ENCODE measurements at places on chromosomes 11 and 22.

DNA sequence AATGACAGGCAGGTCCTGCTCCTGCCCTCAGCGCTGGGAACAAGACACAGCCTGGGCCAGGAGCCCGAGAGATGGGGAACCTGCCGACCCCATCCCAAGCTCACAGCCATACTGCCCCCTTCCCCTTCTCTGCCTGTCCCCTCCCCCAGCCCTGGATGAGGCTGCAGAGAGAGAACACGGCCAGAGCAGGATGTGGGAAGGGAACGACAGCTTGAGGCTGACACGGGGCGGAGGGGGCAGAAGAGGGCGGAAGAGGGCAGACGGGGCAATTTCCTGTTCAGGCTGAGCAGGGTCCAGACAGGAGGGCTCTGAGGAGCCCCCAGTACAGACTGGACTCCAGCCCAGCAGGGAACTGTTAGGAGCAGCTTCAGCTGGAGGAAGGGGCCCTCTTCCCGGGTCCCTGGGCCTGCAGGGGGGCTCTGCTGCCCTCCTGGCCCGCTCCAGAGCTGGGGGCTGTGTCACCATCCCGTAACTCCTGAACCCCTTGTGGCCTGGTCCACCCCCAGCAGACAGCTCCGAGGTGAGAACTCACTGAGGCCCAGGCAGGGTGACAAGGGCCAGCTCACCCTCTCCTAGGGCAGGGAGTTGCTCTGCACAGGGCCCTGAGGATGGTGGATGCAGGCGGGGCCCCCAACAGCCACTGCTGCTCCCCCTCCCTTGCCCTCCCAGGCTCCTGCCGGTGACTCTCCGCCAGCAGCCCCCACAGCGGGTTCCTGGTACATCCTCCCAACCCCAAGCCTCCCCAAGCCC, 5.7 kb downstream of the CTSD start:
- no peak for DNase-seq

DNA sequence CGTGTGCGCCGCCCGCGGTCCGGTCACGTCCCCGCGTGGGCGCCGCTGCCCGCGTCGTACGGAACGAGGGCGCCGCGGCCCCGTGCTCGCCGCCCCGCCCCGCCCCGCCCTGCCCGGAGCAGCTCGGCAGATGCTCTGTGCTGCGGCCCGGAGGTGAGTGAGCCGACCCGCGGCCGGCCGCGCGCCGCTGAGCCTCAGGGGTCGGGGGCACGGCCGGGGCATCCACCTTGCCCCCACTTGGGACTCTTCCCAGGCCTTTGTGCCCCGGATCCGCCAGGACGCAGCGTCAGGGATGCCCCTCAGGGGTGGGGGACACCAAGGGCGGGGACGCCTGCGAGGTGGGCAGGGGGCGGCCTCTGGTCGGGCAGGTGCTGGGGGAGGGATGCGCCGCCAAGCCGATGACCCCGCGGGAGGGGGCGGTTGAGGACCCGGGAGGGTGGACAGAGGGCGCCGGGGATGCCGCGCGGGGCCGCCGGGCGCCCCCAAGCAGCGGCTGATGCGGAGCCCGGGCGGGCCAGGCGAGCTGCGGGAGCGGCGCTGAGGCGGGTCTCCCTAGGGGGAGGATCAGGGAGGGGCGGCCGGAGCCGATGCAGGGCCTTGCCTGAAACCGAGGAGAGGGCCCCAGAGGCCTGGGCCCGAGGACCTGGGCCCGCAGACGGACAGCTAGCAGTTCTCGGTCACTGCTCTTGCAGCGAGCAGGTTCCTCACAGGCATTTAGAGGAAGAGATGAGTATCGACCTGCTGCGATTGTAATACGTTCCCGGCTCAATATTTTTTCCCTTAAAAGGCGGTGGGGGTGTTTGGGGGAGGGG, at the start of gene GNAZ:
GNAZ (plus strand) TSS at position 102 of the 812 bp plus-strand sequence. CDS start 25,177 bp downstream, outside the sequence.
- DNase-seq = peak; percentile 60

GRCh38 chr11:86687185-86687778, 14.9 kb upstream of the ME3 start:
- DNase-seq = no peak

- DNase-seq = no peak
Observed at GRCh38 chr11:111659201-111660115, 57.2 kb downstream of the SIK2 start.

GRCh38 chr11:91296629-91297028, 928.0 kb upstream of the FAT3 start:
- DNase-seq = no peak

- peak; percentile 62 for DNase-seq
Observed at GRCh38 chr11:118522571-118523072, 4.7 kb upstream of the TTC36 start.

DNA sequence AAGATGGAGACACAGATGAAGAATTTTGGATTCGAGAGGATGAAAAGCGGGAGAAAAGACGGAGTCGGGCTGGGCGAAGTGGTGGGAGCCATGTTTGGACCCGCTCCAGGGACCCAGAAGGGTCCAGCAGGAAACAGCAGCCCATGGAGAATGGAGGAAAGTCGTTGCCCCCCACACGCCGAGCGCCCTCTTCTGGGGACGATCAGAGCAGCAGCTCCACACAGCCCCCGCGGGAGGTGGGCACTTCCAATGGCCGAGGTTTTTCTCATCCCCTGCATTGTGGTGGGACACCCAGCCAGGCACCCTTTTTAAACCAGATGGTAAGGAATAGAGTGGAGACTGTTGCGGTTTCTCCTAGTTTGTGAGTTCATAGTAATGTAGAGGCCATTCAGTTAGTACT, 22.8 kb upstream of the SLC25A18 start:
- peak; percentile 59 for DNase-seq

DNA sequence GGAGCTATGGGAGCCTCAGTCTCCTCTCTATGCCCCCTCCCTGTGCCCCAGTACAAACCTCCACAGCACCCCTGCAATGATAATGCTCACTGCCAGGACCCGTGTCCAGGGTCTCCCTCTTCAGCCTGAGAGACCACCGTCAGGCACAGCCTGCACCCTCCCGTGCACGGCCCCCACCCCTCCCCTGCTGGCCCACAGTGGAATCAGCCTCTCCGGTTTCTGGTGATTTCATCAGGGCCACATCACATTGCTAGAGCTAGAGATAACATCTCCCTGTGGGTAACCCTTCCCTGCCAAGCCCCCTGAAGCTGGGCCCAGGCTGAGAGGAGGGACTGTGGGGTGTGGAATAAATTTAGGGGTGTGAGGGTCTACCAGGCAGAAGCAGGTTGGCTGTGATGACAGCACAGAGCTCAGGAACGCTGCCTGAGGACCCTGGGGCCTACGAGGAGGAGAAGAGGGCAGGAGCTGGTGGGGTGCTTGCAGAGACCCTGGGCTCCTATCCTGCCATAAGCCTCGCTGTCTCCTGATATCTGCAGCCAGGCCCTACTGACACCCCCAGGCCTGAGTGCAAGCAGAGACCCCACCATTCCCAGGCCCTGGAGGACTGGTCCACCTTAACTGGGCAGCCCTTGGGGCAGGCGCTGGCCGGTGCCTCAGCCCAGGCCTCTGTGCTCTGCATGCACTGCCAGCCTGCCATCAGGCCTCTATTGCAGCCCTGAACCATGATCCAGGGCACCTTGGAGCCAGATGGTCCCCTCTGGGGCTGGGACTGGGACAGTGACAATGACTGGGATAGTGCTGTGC, at the start of gene KLHDC7B:
KLHDC7B (plus strand) TSS at position 378 of the 804 bp plus-strand sequence; CDS start at position 723, 345 bp downstream.
- DNase-seq = no peak

- no peak for DNase-seq
Observed at GRCh38 chr22:38086942-38087341, 3.0 kb upstream of the SLC16A8 start.

DNA sequence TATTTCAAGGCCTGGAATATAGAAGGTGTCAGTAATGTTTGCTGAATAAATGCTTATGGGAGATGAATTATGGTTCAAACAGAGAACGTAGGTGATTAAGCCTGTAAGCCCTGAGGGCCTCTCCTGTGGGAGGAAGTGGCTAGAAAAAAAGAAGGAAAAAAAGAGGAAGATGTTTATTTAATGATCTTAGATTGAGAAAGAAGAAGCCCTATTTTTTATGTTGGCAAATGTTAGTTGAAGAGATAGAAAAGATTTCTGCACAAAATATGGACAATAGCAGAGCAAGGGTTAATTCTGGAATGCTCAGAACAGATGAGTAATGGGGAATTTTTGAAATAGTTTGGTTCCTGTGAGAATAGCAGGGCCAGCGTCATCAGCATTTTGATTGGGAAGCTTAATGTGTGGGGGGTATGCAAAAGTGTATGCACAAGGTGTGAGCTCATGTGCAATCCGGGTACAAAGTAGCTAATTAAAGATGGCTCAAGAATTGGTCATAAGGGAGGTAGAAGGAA, 95.7 kb downstream of the TEAD1 start:
- no peak for DNase-seq

- DNase-seq = no peak
Observed at GRCh38 chr22:25953919-25954318, 211.9 kb downstream of the MYO18B start.

DNA sequence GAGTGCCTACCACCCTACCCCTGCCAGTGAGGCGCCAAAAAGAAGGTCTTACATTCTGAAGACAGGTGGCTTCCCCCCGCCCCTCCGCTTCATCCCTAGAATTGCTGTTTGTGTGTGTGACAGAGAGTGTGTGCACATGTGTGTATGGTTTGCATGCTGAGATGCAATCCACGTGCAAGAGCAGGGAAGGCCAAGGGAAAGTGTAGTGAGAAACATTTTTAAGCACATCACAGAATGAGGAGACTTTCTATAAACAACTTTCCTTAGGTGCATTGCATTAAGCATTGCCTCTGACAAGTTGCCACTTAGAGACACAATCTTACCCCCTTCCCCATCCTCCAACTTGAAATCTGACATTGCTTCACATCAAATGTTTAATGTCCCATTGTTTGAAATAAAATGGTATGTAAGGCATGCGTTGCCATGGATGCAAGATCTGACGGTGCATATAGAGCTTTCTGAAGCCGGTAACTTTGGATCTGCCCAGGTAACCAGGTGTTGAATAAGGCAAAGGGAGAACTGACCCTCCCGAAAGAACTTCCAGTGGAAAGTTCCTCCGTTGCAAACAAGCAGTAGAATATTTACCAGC, 21.4 kb downstream of the FJX1 start:
- DNase-seq = no peak

DNA sequence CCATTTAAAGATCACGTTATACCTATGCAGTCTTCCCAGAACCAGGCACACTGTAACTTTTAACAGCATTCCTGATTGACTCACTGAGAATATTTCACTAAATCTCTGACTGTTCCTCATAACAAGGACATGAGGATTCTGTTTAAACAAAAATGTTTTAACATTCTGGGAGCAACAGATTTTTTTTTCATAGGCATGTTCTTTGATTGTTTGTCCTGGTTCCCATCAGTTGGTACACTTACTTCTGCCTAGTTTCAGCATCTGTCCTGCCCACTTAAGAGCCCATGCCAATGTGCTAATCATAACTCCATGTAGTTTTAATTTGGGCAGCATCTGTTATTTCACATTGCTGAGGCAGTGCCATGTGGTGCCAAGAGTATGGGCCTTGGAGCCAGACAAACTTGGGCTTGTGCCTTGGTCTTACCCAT, 138.5 kb upstream of the CTSC start:
- DNase-seq = no peak

DNA sequence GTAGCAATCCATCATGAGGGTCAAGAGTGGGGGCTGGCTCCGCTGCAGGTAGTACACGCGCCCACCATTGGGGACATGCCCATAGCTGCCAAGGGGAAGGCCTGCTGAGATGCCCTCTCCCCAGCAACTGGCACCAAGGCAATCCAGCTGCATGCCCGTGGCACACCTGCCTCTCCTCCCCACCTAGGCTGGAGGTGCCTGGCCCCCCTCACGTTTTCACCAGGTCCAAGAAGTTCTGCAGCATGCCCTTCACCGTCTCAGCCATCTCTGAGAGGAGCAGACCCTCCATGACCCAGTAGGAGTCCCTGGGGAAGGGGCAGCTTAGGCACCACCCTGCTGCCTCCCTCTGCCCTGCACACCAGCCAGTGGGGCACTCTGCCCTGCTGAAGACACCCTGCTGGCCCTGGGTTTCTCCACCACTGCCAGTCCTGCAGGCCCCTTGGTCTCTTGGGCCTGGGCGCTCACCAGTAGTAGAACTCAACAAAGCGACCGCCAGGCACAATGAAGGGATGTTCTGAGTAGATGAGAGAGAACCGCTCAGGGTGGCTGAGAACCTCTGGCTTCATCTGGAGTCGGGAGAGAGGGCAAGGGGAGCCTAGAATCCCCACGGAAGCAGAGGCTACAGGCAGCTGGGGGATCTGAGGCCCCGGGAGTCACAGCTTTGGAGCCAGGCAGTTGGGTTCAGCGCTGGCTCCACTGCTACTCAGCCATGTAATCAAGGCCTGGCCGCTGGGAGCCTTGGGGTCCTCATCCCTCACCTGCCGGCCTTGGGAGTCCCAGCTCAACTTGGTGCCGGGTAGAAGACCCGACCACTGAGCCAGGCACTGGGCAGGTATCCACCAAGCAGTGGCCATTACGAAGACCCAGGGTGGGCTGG, 17.8 kb downstream of the TREH start:
- peak; percentile 20 for DNase-seq

- no peak for DNase-seq
Observed at GRCh38 chr11:77392842-77393241, 81.1 kb downstream of the PAK1 start.

DNA sequence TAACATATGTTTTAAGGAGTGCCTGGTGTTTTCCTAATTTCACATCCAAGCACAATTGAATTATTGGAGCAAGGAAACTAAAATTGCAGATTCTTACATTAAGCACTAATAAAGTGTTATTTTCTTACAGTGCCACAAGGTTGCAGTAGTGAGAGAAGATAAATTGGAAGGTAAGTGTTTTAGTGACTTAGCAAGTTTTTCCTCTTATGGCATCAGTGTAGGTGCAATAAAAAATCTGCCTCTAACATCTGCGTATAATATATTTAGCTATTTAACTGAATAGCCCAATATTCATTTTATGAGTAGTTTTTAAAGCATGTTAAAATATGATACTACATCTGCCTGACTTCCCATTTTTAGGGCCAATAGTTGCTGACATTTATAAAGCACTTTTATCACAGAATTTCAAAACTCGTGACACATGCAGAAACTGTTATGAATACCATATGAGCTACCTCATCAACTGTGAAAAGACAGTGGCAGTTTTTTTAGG, 19.0 kb downstream of the POLD3 start:
- no peak for DNase-seq

GRCh38 chr22:39556970-39557841, 13.3 kb upstream of the CACNA1I start:
- no peak for DNase-seq

- DNase-seq = no peak
Observed at GRCh38 chr11:8002676-8003075, 15.5 kb downstream of the EIF3F start.

DNA sequence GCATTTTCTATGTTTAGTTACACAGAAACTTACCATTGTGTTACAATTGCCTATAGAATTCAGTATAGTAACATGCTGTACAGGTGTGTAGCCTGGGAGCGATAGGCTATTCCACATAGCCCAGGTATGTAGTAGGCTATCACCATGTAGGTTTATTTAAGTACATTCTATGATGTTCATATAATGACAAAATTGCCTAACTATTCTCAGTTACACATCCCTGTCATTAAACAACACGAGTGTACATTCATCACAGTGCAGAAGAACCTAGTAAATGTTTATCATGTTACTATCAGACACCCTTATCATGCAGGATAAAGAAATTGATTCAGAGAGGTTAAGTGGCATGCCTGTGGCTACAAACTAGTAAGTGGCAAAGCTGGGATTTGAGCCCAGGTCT, 28.4 kb upstream of the BMAL1 start:
- no peak for DNase-seq

All from H9 (cell line).